Endothelial cell (in vitro differentiated cells): ENCODE measurements at places on chromosomes 6 and 20.

GRCh38 chr6:38944655-38945279, 103.8 kb upstream of the GLP1R start:
- no peak for DNase-seq

DNA sequence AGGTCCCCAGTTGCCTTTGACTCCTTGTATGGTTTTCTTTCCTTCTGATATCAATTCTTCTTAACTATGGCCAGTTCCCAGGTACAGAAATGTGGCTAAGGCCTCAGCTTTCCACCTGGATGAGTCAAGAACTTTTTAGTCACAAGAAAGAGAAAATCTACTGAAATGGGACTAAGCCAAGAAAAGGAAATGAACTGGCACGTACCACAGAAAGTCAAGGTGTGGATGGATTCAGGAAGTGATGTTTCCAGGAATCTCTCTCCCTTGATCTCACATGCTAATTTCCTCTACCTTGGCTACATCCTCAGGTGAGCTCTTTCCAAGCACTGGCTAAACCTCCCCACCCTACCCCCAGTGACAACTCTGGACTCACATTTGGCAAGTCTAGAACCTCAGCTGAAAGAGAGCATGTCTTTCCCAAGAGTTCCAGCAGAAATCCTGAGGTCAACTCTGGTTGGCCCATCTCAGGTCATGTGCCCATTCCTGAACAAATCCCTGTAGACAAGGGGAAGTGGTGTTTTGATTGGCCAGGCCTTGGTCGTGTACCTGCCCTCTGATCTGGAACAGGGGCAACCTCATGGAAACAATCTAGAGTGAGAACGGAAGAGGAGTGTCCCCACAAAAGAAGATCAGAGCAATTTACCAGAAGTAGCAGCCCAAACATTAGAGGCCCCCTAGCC, 205.3 kb downstream of the NFATC2 start:
- DNase-seq: no peak

GRCh38 chr6:156617941-156618340, 159.2 kb upstream of the ARID1B start:
- no peak for DNase-seq

DNA sequence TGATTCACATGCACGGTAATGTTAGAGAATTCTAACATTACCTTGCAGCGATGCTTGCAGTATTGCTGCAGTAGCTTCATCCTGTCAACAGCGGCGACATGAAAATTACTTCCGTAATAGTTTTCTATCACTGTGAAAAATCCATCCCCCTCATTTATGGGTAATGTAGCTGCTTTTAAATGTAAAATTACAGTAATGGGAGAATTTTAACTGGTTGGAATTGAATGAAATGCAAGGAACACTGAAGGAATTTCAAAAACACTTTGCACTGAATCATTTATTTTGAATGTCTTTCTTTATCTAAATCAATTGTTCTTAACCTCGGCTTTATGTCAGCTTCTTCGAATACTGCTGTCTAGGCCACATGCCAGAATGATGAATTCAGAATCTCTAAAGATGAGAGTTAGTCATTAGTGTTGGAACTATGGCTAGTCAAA, 102.4 kb upstream of the HIVEP1 start:
- no peak for DNase-seq

DNA sequence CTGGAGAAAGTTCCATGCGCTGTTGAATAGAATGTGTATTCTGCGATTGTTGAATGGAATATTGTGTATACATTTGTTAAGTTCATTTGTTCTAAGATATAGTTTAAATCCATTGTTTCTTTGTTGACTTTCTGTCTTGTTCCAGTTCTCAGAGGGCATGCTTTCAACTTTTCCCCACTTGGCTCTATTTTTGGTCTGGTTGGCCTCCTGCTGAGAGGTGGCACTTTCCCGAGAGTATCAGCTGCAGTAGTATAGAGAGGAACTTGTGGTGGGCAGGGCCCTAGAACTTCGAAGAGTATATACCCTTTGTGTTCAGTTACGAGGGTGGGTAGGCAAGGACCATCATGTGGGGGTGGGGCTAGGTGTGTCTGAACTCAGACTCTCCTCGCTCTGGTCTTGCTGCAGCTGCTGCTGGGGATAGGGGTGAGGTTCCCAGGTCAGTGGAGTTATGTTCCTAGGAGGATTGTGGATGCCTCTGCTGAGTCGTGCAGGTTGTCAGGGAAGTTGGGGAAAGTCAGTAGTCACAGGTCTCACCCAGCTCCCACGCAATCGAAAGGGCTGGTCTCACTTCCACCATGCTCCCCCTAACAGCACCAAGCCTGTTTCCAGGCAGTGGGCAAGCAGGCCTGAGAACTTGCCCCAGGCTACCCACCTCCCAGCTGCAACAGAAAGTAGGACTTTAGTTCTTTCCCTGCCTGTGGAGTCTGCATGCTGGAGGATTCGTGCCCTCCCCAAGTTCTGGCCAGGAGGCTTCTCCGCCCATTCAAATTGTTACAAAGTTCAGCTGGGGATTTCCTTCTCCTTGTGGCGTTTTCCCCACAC, 118.9 kb upstream of the SSTR4 start:
- no peak for DNase-seq

- DNase-seq: no peak
Observed at GRCh38 chr6:167795321-167795811, 31.3 kb upstream of the AFDN start.

GRCh38 chr20:44549123-44549522, 27.3 kb upstream of the SERINC3 start:
- DNase-seq: no peak

DNA sequence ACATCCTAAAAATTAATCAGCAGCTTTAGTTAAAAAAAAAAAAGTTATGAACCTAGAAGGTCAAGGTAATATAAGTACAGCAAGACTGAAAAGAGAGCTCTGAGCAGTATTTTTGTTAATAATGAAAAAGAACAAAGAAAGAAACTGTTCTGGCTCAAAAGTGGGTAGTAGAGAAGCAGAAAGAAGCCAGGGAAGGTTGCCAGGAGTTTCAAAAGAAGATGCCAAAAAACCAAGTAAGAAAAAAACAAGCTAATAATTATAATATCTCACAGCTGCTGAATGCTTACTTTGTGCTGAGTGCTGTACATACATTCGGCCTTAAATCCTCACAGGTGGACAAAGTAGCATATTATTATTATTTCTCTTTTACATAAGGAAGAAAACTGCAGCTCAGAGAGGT, 31.9 kb downstream of the NRSN1 start:
- DNase-seq: no peak

DNA sequence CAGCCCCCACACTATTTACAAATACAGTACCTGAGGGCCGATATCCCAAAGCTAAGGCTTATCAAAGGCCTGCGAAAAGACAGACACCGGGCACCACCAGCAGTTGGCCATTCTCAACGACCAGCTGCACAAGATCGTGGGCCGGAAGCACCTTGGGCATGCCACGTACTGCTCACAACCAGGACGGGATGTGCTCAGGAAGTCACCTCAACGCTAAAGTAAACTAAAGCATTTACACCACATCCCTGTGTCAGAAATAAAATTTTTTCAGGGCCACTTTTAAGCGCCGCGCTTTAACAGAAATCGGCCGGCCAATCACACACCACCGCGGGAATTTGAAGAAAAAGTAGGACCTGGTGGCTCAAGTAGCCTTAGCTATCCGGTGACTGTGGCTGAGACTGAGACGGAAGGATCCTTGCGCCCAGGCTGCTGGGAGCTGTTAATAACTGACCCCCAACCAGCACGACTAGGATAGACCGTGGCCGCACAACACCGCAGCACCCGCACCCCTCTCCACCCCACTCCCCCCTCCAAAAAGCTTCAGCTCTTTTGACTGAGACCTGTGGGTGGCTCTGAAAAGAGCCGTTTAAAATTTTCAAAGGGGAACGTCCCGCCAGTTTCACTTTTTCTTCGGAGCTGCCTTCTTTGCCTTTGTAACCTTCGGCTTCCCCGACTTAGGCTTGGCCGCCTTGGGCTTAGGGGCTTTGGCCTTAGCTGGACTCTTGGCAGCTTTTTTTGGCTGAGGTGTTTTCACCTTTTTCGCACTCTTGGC, 131.2 kb upstream of the BTN3A2 start:
- no peak for DNase-seq

- no peak for DNase-seq
Observed at GRCh38 chr6:56660381-56660730, 17.7 kb upstream of the DST start.

GRCh38 chr6:136921381-136921935, 643 bp upstream of the SLC35D3 start:
- DNase-seq: peak; percentile 29

DNA sequence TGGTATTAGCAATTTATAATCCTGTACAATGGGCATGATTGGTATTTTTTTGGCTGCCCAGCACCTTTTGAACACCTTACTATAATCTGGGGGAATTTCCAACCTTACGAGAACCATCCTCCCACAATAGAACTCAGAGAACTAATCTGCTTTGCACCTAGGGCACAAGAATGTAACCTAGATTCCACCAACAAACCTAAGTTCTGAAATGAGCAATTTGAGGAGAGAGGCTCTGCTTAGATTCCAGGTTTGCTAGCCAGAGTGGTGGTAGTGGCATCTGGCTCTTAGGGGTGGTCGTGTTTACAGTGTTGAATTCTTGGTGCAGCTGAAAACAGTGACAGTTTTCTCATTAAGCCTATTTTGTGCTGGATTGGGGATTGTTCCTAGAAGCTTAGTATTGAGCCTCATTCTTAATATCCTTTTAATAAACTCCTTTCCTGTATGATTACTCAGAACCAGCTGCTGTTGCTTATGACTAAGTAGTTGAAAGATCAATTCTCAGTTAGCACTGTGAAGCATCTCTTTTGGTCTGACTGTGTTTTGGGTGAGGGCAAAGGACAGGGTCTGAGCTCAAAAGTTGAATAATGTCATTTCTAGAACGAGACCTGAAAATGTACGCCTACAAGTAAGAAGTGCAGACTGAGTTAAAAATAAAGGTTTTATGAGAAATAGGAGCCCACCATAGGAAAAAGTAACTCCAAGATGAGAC, 385.6 kb downstream of the CDKAL1 start:
- DNase-seq: no peak

- DNase-seq: no peak
Observed at GRCh38 chr6:53269827-53270226, 78.9 kb downstream of the ELOVL5 start.

DNA sequence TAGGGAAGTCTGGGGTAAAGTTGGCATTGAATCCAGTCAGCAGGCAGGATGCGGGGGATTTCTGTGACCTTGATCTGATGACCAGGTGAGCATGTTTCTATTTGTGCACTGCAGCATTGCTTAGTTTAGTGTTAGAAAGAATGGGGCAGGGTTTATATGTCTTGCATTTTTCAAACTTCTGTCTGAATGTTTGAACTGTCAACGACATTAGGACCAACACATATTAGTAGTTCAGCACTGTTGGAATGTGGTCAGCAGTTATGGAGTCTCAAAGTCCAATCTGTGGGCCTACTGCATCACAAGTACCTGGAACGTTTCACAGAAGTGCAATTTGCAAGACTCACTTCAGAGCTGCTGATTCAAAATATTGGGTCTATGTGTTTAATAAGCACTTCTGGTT, 276.6 kb upstream of the BMP2 start:
- no peak for DNase-seq

- DNase-seq: no peak
Observed at GRCh38 chr20:53652090-53652858, 58.6 kb upstream of the ZNF217 start.

GRCh38 chr6:34813028-34813713, 21.3 kb downstream of the BLTP3A start:
- no peak for DNase-seq

DNA sequence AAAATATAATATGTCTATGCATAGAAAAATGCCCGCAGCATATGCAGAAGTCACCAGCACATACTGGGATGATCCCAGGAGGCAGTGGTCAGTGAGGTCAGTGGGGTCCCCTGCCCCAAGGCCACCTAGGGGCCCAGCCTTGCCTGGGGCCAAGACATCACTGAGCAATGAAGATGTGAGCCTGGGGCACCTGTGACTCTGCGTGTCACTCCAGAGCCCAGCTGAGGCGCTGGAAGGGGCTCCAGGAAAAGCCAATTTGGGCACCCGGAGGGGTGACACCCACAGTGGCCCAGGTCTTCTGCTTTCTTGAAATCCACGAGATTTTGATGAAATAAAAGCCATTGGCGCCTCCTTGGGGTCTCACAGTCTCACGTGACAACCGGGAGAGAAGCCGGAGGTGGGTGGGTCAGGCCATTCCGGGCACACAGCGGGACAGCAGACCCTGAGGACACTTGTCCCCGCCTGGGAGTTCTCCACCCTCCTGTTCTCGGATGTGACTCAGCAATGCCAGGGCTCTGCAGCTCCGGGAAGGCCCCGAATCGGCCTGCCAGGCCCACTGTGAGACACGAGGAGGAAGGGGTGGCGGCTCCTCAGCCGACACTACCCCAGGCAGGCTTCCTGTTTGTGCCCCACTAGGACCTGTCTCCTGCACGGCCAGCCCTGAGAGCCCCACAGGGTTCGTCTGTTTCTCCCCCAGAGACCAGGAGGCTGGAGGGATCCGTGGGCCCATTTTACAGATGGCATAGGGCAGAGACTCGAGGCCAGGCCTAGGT, 24.4 kb upstream of the SLCO4A1 start:
- DNase-seq: no peak

GRCh38 chr20:513429-513828, 30.2 kb downstream of the CSNK2A1 start:
- DNase-seq: no peak

GRCh38 chr6:69601132-69601531, 195.7 kb downstream of the LMBRD1 start:
- DNase-seq: no peak

- no peak for DNase-seq
Observed at GRCh38 chr6:125963817-125964216, 7.2 kb downstream of the HINT3 start.

DNA sequence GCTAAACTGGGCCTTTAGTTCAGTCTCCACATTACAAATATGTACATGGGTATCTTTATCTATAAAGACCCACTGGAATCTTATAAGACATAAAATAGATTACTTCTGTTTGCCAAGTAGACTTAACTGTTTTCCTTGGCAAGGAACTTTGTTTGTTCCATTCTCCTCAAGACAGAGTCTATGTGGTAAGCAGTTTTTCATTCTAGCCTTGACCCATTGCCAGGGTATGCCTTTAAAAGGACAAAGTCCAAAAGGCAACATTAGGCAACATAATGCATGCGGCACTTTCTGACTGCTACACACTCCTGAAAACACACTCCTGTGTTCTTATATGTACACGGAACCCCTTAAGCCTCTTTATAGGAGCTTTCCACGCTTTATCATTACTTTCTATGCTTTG, 20.4 kb downstream of the VNN1 start:
- DNase-seq: no peak

- DNase-seq: no peak
Observed at GRCh38 chr20:58784321-58785074, 66.2 kb downstream of the GNAS-AS1 start.

DNA sequence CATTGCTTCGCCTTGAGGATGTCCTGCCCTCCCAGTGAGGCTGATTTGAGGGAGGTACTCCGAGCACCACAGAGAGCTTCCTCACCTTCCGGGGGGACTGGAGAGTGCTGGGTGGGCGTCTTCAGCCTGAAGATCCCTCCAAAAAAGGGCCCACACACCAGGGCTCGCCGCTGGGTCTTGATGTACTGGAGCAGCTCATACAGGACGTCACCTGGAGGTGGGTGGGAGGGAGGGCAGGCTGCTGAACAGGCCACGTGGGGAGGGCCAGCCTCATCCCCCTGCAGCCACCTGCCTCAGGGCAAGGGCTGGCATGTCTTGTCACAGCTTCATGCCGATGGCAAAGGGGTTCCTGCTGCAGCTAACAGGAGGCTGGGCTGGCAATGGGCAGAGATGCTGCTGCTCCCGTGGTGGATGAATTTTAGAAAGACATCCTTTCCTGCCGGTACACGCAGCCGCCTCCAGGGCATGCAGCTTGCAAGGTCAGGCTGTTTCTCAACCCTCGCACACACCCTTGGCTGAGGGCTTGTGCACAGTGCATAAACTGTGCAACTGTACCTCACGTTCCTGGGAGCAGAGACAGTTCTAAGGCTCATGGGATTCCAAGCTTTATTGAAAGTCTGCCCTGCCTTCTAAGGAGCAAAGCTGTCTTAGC, 14.0 kb downstream of the ETV7 start:
- DNase-seq: no peak
